Mesangial cell (primary cell): ENCODE measurements at places on chromosomes 11 and 22. TPM values are rescaled to one million over a fixed set of nuclear protein-coding genes. Genes with fewer than 3 reads are reported as not detected.

Gene TMPRSS4
- total RNA-seq = 0.25 TPM in 1 of 2 replicates, not detected in the other

Gene TSSK2
- total RNA-seq = not detected in 2 replicates

Gene KRTAP5-2
- not detected in 2 replicates for total RNA-seq

Gene C1QTNF6
- 7.7 and 23.1 TPM in 2 replicates for total RNA-seq

Gene EFEMP2
- 77.6 and 161 TPM in 2 replicates for total RNA-seq

Gene DEFB131B
- total RNA-seq = not detected in 2 replicates

Gene AGBL2
- total RNA-seq = 0.98 and 2.8 TPM in 2 replicates

Gene MFRP
- not detected in 2 replicates for total RNA-seq

Gene CFAP68
- 20.4 and 41.7 TPM in 2 replicates for total RNA-seq

Gene MS4A12
- not detected in 2 replicates for total RNA-seq

Gene LRRC56
- 0.33 and 2.3 TPM in 2 replicates for total RNA-seq

Gene MOV10L1
- under 0.01 and 0.76 TPM in 2 replicates for total RNA-seq

Gene ELMOD1
- not detected in 2 replicates for total RNA-seq

Gene C22orf42
- total RNA-seq = not detected in 2 replicates

Gene CD3G
- total RNA-seq = not detected in 2 replicates

Gene OR10D3
- not detected in 2 replicates for total RNA-seq

Gene OLFML1
- 0.25 TPM in 1 of 2 replicates, not detected in the other for total RNA-seq

Gene MAP6
- 0.65 and 0.89 TPM in 2 replicates for total RNA-seq

Gene FOSL1
- total RNA-seq = 19.8 and 147 TPM in 2 replicates

Gene OR2D2
- not detected in 2 replicates for total RNA-seq

Gene NPTXR
- 2.3 and 5.6 TPM in 2 replicates for total RNA-seq

Gene GPHA2
- not detected in 2 replicates for total RNA-seq

Gene APOL1
- 4.1 and 20.2 TPM in 2 replicates for total RNA-seq

Gene LIF
- 42.5 and 60.8 TPM in 2 replicates for total RNA-seq

Gene FAM227A
- 0.65 and 3.9 TPM in 2 replicates for total RNA-seq

Gene ADAMTS15
- 5.5 and 43.0 TPM in 2 replicates for total RNA-seq

Gene ZNF215
- 2.0 and 2.3 TPM in 2 replicates for total RNA-seq

Gene HSD17B12
- total RNA-seq = 51.8 and 65.5 TPM in 2 replicates

Gene SLC37A2
- 0.25 and 0.98 TPM in 2 replicates for total RNA-seq

Gene OR4A16
- not detected in 2 replicates for total RNA-seq

Gene F2
- 0.13 TPM in 1 of 2 replicates, not detected in the other for total RNA-seq

Gene MMP10
- 0.13 and 1.1 TPM in 2 replicates for total RNA-seq

Gene H19
- total RNA-seq = 16.5 and 607 TPM in 2 replicates

Gene KCNJ1
- total RNA-seq = 0.13 TPM in 1 of 2 replicates, not detected in the other

Gene TMPRSS5
- total RNA-seq = 0.13 and 0.16 TPM in 2 replicates

Gene OR51Q1
- not detected in 2 replicates for total RNA-seq

Gene NAGA
- 40.9 and 49.9 TPM in 2 replicates for total RNA-seq
